Activated T-helper 1 cell treated with Interleukin-2 at 50 U/mL for 16 hours (primary cell): ENCODE measurements at places on chromosomes 2 and 18.

- no peak for DNase-seq
These were observed 86.1 kb downstream of the MSH2 start for GRCh38 chr2:47488870-47489584.

GRCh38 chr18:49672853-49673252 lies 111.0 kb downstream of the LIPG start:
- no peak for DNase-seq

DNA sequence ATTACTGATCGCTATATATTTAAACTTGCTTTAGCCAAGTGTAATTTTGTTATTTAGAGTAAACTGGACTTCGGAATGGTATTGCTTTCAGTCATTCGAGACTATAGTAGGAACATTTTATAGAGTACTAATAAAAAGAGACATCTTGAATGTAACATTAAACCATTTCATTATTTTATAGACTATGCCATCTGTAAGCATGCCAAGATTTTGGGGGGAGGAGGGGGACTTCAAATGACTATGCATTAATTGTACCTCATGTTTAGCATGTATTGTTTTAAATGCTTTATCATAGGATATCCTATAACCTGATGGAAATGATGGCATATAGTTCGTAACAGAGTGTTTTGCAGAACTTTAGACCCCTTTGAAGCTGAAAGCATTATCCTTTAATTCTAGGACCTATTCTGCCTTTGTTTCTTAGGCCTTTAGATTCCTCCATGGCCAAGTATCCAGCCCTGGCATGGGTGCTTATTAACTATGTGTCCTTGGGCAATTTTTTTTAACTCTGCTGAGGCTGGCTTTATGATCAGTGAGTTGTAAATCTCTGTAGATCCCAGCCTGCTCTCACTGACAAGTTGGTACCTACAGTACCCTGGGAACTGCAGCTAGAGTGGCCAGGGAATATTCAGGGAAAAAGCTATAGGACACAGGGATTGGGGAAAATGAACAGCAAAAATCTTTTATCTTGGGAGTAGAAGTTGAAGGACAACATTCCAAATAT lies 93.4 kb downstream of the PARD3B start:
- DNase-seq = no peak

DNA sequence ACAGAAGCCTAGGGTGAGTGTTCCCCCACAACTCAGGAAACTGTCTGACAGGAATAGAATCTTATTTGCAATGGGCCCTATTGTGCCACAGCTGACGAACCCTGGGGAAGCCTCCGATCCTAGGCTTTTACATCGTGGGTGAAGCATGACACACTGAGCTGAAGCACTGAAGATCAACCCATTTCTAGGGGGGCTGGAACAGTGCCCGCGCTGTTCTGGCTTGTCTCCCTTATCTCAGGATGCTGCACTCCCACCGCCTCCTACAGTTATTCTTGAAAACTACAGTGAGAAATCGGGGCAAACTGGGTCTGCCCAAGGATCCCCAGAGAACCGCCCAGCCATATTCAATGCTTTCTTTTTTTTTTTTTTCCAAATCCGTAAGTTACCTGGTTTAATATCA lies 41.1 kb downstream of the NETO1 start:
- DNase-seq = no peak

GRCh38 chr2:27448381-27448780 lies 6.2 kb downstream of the KRTCAP3 start:
- DNase-seq = no peak

- DNase-seq = no peak
These were observed 46.4 kb upstream of the RNF152 start for GRCh38 chr18:61939046-61939674.
